ENCODE measurements at places on chromosomes 5 and 9.

- DNase-seq: no peak
Observed at GRCh38 chr5:157026789-157027424, 32.0 kb downstream of the HAVCR1 start.

DNA sequence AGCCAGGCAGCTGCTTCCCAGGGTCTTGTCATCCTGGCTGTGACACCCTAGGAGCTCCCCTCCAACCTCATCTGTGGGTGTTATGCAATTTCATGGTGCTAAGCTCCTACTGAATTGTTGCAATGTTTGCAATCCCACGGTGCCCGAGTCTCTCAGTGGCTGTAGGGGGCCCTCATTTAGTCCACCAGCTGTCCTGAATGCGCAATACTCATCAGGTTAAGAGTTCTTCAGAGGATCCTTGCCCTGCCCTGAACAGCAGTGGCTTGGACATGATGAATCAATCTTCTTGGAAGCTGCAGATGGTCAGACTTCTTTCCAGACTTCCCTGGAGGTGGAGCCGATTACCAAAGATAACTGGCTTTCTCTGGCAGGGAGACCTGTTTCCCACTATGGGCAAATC is 584.1 kb downstream of the CCDC171 start:
- no peak for DNase-seq

DNA sequence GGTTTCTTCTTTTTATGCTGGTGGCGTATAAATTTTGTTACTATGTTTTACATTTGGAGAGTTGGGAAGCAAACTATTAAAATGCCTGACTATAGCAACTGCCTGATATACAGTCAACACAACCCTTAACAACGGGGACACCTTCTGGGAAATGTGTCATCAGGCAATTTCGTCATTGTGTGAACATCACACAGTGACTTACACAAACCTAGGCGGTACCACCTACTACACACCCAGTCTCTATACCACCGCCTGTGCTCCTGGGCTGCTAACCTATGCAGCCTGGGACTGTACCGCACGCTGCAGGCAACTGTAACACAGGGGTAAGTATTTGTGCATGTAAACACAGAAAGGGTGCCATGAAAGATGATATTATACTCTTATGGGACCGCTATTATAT is 1.3 kb upstream of the CDHR2 start:
- DNase-seq: no peak

DNA sequence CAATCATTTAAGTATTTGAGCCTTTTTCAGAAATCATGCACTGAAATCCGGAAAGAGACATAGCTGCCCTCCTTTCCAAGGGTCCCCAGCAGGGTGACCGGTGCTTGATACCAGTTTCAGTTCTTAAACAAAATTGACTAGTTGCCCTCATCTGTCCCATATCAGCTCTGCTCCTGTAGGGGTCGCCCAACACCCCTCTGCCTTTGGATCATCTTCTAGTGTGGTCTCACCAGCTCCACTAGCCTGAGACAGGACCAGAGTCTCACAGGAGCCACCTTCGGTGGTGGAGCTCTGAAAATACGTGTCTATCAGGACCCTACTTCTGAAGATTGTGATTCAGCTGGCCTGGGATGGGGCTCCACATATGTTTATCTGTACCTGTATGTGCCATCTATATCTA is 428.2 kb downstream of the ENC1 start:
- no peak for DNase-seq

DNA sequence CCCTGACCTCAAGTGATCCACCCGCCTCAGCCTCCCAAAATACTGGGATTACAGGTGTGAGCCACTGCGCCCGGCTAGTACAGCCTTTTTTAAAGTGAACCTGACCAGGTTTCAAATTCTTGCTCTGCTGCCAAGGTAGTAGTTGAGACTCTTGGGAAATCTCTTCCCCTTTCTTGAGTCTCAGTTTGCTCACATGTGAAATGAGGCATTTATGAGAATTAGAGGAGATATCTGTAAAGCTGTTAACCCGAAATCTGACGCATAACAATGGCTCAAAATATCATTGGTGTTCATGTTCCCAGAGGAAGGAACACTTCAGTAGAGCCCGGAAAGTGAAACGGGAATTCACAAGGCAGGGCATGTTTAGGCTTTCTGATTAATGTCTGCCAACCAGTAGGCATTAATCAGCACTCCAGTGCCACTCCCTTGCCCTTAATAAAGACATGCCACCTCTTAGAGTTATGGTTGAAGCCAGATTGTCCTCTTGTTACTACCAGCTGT is 1.5 kb downstream of the ARPC5L start:
- no peak for DNase-seq

- DNase-seq: peak; percentile 57
Observed at GRCh38 chr9:76658510-76659231, 105.6 kb upstream of the PCA3 start.

GRCh38 chr5:170745481-170746071 is 37.9 kb upstream of the GABRP start:
- DNase-seq: no peak

GRCh38 chr9:7118633-7119032 is 360.9 kb downstream of the KDM4C start:
- no peak for DNase-seq

DNA sequence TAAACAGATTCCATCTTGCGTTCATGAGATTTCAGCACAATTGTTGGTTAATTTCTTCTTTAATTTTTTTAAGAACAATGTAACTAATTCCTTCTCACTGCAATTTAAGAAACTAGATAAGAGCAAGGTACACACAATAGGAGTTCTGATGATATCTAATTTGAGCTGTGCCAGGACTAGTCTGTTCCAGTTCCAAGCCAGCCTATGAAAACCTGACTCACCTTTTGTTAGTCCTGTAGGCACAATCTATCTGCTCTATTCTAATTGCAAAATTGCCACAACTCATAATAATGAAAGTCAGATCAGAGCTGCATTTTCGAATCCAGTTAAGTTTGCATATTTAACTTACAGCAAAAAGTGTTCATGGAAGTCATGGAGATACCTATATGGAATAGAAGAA is 494.1 kb upstream of the TUSC1 start:
- no peak for DNase-seq

DNA sequence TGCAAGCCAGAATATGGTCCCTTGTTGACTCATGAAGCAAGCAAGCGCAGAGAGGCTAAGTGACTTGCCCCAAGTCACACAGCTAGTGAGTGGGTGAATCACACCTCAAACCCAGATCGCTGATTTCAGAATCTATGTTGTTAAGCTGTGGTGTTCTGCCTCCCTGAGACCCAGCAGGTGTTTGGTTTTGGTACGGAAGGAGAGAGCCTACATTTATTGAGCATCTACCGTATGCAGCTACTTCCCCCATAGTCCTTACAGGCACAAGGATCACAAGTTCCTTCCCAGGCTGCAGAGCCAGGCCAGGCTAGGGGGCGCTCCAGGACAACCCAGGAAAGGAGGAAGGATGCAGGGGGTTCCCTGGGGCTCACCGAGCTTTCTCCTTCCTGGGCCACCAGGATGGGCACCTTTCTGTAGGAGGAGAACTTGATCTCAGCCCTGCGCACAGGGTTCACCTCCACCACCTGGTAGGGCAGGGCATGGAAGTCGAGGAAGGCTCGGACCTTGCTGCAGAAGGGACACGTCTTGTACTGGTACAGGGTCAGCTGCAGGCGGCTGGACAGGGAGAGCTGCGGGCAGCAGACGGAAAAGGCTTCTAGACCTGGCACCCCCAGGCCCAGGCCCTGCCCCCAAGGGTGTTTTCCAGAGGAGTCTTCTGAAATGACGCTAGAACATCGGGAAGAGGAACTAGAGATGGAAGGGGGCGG is 2.5 kb downstream of the PTGES2 start:
- DNase-seq: peak; percentile 31

DNA sequence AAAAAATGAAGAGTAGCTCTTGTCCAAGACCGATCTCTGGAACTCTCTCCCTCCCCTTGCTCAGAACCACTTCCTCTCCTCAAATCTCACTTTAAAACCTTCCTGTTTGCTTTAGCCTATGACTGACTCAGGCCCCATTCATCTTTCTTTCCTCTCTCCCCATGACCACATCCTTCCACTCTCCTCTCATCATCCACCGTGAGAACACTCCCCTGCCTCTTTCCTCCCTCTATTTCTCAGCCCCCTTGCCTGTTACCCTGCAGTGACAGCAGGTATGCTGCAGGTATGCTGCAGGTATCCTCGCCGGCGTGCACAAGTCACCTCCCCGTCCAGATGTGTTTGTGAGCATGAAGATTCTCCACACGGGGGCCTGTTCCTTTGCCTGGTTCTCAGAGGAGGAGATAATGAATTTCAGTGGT is 505.3 kb downstream of the CCDC171 start:
- peak; percentile 26 for DNase-seq

DNA sequence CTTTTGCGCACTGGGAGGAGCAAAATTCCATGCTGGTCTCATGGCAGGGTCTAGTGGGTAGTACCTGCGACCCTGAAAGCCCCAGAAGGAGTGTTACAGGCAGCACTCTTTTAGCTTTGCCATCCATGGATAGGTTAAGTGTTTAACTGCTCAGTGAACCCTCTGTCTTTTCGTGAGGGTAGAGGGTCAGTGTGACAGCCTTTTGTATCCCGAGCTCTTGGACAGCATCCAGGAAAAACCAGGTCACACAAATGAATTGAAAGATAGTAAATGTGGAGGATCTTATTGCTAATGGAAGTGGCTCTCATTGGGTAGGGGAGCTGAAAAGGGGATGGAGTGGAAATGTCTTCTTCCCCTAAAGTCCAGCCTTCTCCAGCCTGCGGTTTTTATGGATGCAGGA is 57.8 kb upstream of the CCDC112 start:
- no peak for DNase-seq

GRCh38 chr5:141121563-141121962 is at the start of gene PCDHB4:
Gene PCDHB4 (plus strand): TSS chr5:141121818. CDS start chr5:141121999, 181 bp downstream.
- DNase-seq: no peak

GRCh38 chr5:125100951-125101350 is 354.5 kb upstream of the ZNF608 start:
- no peak for DNase-seq

- DNase-seq: no peak
Observed at GRCh38 chr5:125409861-125410536, 663.6 kb upstream of the ZNF608 start.

DNA sequence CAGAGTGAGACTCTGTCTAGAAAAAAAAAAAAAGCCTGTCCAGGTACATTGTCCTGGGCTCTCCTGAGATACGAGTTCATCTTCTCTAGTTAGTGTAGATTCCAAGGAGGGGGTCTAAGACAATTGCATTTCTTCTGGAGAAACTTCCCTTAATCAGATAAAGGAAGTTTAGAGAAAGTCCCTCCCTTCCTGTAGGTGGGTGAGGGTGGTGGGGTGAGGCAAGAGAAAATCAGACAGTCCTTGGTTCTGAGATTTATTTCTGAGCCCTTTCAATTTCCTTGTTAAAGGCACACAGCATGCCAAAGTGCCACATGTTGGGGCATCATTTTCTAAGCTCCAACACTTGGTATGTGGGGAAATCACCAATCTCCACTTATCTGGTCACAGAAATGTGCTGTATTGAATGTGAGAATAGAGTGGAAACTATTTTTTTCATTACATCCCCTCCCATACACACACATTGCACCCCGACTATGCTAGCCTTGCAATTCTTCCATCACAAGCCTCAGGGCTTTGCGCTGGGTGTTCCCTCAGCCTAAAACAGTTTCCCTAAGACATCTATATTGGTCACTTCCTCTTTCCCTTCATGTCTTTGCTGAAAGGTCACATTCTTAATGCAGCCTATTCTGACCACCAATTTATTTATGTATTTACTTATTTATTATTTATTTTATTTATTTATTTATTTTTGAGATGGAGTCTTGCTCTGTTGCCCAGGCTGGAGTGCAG is 5.1 kb upstream of the TUT7 start:
- DNase-seq: no peak

DNA sequence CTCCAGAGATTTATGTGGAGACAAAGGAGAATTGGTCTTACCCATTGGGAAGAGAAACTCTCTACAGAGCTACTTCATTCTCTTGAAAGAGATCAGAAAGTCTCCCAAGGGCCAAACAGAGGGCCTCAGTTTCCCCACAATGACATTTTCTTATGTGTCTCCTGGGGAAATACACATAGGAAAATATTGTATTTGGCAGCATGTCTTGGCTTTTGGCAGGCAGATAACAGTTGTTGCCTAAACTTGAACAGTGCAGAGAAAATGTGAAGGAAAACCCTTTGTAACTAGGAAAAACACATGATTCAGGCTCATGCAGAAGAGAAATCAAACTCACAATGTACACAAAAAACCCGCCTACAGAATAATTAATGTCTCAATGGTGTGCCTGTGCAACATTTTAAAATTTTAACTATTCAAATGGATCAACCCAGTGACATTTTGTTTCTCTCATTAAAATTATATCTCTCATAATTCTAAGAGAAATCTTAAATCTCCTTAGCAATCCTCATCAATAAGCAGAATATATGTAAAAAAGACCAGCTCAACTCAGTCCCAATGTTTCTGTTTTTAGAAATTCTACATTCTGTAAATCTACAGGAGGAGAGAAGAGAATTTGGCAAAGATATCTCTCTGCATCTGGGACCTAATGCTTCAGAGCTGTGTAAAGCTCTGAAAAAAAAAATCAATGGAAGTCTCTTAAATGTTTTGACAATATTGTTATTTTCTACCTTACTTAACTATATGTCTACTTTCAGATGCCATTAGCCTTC is 205.1 kb downstream of the ADAMTSL1 start:
- DNase-seq: no peak

DNA sequence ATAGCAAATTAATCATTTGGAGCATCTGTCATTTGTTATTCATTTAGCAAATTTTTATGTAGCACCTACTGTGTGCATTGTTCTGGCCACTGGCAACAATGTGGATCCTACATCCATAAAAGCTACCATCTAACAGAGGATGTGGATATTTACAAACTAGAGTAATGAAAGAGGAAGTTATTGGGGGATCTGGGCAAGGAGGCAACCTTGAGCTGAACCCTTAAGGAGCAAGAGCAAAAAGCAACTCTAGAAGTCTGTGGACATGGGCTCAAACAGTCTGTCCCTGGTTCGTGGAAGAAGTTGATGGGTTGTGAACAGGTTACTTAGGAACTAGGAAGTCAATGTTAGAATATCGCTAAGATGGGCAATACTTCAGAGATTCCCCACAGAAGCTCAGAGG is 259.9 kb downstream of the SYK start:
- DNase-seq: no peak

DNA sequence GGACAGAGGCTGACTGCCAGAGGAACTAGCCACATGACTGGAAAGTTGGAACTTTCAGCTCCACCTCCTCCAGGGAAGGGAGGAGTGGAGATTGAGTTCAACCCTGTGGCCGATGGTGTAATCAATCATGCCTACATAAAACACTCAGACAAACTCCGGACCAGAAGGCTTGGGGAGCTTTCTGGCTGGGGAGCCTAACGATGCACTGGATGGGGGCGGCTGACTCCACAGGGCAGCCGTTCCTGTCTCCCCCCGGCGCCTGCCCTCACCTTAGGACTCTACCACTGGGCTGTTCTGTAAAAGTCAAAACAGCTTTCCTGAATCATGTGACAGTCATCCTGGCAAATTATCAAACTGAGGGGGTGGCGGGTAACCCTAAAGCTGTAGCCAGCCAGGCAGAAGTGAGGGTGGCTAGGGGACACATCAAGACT is 58.0 kb downstream of the GOLM1 start:
- no peak for DNase-seq
